H54 (cell line): ENCODE measurements at places on chromosomes 2 and 18.

- no peak for DNase-seq
Measured at GRCh38 chr2:165369898-165370296, 99.6 kb upstream of the CSRNP3 start.

GRCh38 chr2:18435426-18436037 lies 124.9 kb downstream of the RDH14 start:
- DNase-seq = no peak

GRCh38 chr18:61749546-61749945 lies 143.3 kb downstream of the RNF152 start:
- no peak for DNase-seq

GRCh38 chr2:27724905-27725701 lies 46.4 kb upstream of the MRPL33 start:
- no peak for DNase-seq

- DNase-seq = no peak
Measured at GRCh38 chr2:31992025-31992579, 18.7 kb downstream of the MEMO1 start.

- DNase-seq = peak; percentile 84
Measured at GRCh38 chr2:178072383-178073301, at the start of gene PDE11A. Gene PDE11A (minus strand): TSS chr2:178072777. CDS start chr2:178072437, 340 bp downstream.

DNA sequence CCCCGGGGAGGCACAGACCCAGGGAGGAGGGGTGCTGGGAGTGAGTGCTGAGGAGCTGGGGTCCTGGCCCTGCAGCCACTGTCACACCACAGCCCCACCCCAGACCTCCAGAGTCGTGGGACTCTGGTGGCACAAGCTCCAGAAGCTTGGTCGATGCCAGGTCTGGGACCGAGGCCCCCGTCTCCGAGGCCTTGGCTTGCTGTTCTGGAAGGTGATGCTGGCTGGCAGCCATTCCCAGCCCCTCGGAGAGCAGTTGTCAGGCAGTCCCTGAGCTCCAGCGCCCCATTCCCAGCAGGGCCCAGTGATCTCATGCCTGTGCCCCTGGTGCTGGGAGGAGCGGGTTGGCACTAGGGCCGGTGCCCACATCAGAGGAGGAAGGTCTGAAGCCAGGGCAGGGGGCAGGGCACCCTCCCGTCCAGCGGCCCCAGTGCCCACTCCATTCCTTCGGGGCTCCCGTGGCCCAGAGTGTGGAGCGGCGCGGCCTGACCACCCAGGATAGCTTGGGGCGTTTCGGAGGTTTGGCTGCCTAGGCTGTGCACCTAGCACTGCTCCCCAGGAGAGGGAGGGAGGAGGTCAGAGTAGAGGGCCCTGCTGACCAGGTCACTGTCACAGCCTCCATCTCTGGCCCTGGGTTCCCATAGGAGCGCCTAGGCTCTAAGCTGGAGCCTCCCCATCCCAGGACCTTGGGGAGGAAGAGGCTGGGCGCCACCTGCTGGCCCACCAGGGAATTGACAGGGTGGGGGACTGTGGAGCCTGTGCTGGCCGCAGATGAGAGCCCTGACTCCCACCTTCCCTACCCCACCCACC lies 16.8 kb upstream of the ALPI start:
- DNase-seq = no peak

- no peak for DNase-seq
Measured at GRCh38 chr2:152093464-152093863, 5.4 kb downstream of the CACNB4 start.

- no peak for DNase-seq
Measured at GRCh38 chr2:235839974-235840373, 328.2 kb downstream of the GBX2 start.

GRCh38 chr2:26185304-26185928 lies 12.5 kb downstream of the GAREM2 start:
- DNase-seq = no peak

- no peak for DNase-seq
Measured at GRCh38 chr18:33581856-33582255, 3.8 kb downstream of the ASXL3 start.

- DNase-seq = no peak
Measured at GRCh38 chr2:174026122-174026845, 61.1 kb upstream of the SP3 start.

- DNase-seq = peak; percentile 61
Measured at GRCh38 chr2:219736209-219736608, 108.8 kb downstream of the SLC4A3 start.

DNA sequence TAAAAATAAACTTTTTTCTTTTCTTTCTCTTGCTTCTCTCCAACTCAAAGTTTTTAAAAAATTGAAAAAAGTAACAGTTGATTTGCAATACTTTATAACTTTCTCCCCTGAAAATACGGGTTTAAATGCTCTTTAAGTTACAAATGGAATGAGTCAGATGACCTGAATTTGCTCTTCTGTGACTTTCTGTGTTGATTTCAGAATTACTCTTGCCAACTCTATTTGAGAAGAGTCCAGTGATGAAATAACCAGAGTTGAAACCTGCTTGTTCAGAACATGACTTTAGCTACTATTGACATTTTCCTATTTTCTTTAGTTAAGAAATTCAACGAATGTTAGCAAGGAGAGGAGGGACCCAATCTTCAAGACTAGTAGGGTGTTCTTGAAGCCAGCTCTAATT lies 146.1 kb upstream of the ZSWIM2 start:
- DNase-seq = no peak

- DNase-seq = no peak
Measured at GRCh38 chr2:233369462-233369861, 15.2 kb downstream of the DGKD start.

- no peak for DNase-seq
Measured at GRCh38 chr2:158131919-158132566, 30.4 kb downstream of the UPP2 start.

DNA sequence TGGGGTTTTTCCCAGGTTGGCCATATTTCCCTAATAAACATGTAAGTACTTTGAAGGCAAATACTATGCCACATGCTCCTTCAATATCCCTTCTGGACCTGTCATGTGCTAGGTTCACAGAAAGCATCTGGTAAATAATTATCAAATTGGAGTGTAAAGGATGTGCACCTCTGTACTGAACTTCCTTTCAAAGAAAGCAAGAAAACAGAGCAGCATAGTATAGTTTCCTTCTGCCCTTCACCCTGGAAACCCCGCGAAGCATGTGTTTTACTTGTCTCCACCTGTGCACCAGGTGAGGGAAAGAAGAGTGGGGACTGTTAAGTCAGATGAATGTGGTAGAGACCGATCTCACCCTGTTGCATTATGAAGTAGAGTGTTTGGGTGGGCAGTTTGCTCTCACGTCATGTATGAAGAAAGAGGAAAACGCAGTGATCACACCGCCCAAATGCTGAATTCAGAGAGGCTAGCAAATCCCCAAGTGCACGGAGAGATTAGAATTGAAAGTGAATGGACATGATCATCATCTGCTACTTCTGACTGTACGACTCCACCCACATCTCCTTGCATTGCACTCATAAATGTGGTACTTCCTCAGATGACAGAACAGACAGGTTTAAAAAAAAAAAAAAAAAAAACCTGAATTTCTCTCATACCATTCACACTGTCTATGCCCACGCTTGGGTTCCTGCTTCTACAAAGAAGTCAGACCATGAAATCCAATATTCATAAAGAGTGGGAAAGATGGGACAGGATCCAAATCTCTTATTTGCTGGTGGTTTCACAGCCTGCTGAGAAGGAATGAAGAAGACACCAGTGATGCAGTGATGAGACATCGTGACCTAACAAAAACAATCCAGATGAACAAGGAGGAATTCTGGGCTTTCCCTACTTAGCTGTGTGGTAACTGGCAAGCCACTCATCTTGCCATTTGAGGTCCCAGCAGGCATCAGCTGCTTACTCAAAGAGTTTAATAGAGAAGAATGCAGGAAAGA lies 448.6 kb downstream of the BCL11A start:
- no peak for DNase-seq

DNA sequence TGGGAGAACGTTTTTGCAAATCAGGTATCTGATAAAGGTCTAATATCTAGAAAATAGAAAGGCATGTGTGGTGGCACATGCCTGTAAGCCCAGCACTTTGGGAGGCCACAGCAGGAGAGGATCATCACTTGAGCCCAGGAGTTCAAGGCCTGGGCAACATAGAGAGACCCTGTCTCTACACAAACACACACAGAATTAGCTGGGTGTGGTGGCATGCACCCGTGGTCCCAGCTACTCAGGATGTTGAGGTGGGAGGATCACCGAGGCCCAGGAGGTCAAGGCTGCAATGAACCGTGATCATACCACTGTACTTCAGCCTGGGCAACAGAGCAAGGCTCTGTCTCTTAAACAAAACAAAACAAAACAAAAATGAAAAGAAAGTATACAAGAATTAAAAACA lies 13.8 kb upstream of the TBR1 start:
- DNase-seq = no peak

DNA sequence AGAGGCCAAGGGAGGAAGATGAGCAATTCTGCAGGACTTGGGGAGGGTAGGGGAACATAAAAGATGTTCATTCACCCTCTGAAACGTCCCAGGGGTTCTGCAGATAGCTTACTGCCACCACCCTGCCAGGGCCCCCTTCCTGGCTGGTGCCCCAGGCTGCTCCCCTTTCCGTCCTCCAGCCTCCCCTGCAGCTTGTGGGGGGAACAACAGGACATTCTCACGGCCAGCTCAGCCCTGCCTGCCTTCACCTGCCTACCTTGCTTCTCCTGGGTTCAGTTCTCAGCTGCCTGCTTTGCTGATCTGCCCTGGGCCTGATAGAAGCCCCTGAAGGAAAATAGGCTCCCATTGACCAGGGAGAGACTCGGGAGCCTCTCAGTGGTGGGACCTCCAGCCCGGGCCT lies 251.1 kb downstream of the CELF4 start:
- DNase-seq = no peak

DNA sequence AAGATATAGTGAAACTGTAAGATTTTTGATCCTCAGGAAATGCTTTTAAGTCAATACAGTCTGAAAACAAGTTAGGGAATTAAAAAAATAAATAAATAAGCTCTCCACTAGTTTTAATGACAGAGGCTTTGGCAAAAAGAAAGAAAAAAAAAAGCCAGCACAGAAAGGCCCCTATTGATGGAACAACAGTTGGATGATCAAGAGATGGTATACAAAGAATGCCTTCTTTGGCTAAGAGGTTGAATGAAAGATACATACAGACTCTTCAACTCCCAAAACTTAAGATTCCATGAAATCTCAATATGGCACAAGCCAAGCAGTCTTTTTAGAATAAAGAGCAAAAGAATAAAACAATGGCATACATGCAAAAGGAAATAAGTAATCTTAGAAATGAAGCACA lies 64.0 kb upstream of the GALNT5 start:
- DNase-seq = no peak

- no peak for DNase-seq
Measured at GRCh38 chr18:72119082-72119481, 425.1 kb downstream of the CBLN2 start.

GRCh38 chr18:49072524-49072934 lies 121.8 kb upstream of the SMAD7 start:
- no peak for DNase-seq

- peak; percentile 38 for DNase-seq
Measured at GRCh38 chr2:30225131-30225762, 6.1 kb upstream of the LBH start.

GRCh38 chr2:61272421-61273070 lies 110.6 kb downstream of the C2orf74 start:
- no peak for DNase-seq

- DNase-seq = no peak
Measured at GRCh38 chr2:8608411-8608954, 73.4 kb upstream of the ID2 start.

GRCh38 chr2:237737196-237737865 lies 61.2 kb upstream of the RBM44 start:
- no peak for DNase-seq

GRCh38 chr18:74457725-74458421 lies 765 bp upstream of the DIPK1C start:
- DNase-seq = no peak

DNA sequence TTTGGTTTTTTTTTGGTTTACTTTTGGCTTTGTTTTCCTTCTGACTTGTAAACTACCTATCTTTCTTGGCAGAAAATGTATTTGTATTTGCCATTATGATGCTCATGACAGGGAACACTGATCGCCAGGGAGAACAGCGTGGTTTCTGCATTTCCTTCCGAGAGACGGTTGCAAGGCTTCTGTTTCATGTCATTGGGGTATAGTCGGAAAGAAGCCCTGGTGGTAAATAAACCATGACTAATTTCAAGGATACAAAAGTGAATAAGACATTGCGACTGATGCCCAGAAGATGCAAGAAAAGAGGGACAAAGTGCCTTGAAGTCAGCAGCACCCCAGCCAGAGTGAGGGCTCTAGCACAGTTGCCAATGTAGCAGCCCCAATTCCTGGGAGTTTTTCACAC lies 4.2 kb upstream of the CAPN14 start:
- no peak for DNase-seq

DNA sequence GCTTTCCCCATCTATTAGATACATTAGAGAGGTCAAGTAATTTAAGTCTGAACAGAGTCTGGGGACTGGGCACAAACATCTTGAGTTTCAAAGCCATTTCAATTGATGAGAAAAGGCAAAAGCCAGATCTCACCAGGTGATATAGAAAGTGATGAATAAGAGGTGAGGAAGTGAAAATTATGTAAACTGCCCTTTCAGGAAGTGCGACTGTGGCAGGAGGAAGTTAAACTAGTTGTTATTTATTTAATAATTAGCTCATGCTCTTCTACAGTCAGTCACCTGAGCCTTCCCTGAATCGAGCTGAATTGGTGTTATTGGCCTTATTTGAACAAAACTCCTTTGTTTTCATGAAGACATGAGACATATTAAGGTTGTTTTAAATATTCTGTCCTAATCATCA lies 115.1 kb downstream of the CDH20 start:
- no peak for DNase-seq

DNA sequence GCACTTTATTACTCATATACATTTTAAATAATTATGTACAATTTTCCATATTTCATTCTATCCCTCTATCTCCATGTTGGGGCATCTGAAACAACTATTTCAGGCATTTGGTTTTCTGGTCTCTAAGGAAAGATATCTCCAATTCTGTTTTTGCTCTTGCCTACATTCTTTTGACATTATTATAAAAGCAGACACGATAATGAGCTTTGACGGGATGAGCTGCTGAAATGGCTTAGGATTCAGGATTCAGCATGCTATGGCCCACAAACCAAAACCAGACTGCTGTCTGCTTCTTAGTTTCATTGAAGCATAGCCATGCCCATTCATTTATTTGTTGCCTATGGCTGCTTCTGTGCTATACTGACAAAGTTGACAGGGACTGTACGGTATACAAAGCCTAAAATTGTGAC lies 42.7 kb upstream of the GLS start:
- no peak for DNase-seq

DNA sequence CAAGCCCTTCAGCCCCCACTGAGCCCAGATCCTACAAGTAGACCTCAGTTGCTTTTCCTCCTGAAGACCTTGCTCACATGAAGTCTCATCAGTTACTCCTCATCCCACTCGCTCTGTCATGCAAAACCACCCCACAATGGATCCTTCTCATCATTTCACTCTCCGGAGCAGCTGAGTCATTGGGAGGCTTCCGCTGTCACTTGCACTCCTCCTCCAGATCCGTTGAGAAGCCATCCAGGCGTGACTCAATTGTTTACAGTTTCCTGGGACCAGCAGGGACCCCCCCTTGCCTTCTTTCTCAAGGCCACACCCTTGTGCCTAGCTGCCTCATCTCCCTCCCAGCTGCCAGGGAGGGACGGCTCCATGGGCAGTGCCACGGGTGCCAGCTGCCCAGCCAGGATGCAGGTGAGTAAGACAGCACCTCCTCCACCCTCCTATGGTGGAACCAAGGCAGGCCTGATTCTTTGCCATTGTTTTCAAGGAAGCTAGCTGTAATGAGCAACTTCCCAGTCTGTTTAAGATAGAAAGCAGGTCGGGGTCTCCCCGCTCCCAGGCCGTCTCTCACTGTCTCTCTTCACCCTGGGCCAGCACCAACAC lies 16.3 kb downstream of the GPR55 start:
- DNase-seq = peak; percentile 81
